ENCODE measurements at places on chromosomes 12 and 14.

- no peak overlapping the region for H3K27ac ChIP-seq
- no peak overlapping the region for H3K4me3 ChIP-seq
- H3K27me3 ChIP-seq = no peaks in the 10 kb centered on the region
- DNase-seq = no peak
- peaks cover 16% of the 10 kb centered on the region for H3K4me1 ChIP-seq
- no peaks in the 10 kb centered on the region for H3K36me3 ChIP-seq
Observed at GRCh38 chr14:96096639-96097610, 57.8 kb downstream of the C14orf132 start.

DNA sequence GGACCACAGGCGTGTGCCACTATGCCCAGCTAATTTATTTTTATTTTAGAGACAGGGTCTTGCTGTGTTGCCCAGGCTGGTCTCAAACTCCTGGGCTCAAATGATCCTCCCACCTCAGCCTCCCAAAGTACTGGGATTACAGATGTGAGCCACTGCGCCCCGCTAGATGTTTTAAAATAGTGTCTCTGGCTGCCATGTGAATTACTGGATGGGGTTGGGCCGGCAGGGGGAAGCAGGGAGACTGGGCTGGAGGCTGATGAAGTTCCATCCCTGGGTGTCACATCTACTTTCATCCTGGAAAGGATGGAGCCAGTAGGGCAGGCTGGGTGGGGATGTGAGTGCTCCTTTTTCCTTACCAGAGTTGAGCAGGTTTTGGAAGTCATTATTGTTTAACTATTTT is 46.1 kb downstream of the DNAH10 start:
- no peak overlapping the region for H3K27ac ChIP-seq
- DNase-seq = no peak
- no peak overlapping the region for H3K4me3 ChIP-seq

DNA sequence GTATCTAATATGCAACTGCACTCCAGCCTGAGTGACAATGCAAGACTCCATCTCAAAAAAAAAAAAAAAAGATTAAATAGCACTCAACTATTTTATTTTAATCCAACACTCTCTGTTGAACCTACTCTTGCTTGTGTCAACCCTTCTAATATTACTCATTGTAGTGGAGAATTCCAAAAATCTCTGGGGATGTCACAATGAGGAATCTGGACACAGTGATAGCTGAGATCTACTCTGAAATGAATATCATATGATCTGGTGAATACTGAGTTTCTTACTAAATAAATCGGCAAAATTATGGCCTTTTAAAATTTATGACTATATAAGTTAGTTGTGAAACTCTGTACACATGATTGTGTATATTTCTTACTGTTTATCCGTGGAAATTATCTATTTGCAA is 418.2 kb downstream of the BCAT1 start:
- DNase-seq = no peak
- no peak overlapping the region for H3K4me3 ChIP-seq
- H3K27me3 ChIP-seq = no peaks in the 10 kb centered on the region
- no peaks in the 10 kb centered on the region for H3K36me3 ChIP-seq
- no peak overlapping the region for H3K27ac ChIP-seq

GRCh38 chr12:131909752-131910219 is 15.4 kb downstream of the ULK1 start:
- H3K27ac ChIP-seq = no peak overlapping the region
- peaks cover 22% of the 10 kb centered on the region for H3K4me1 ChIP-seq
- peak; percentile 41 for DNase-seq
- no peak overlapping the region for H3K4me3 ChIP-seq

DNA sequence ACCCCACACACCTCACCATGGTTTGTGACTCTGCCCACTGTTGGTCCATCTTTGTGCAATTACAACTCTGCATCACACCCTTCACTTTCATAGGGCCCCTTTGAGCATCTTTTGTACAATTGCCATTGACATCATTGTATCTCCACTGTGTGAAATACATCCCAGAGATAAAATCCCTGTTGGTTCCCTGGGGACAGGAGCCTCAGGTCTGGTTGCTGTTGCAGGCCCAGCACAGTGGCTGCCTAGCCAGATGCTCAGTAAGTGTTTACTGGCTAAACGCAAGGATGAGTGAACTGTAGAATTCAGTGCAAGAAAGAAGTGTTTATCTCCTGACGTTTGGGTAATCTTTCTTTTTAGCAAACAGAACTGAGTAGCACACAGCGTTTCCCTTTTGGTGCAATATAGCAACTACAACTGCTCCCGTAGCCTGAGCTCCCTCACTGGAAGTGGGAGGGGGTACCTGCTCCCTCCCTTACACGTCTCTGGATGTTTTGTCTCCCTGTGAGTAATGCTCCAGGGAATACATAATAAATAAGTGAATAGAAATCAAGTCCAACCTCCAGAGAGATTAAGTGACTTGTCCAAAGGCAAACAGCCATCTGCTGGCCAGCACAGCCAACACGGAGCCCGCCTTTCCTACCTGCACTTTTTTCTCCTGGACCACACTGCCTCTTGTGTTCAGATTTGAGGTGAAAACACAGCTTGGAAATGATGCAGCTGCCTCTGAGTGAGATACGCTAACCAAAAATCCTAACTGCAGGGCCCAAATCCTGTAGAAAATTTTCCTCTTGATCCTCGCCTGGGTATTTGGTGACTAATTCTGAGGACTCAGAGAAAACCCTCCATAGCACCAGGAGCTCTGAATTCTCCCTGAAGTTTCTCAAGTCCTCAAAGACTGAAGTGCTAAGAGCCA is 27.4 kb downstream of the GALNT16 start:
- DNase-seq = no peak
- H3K36me3 ChIP-seq = no peaks in the 10 kb centered on the region
- no peaks in the 10 kb centered on the region for H3K4me1 ChIP-seq
- no peaks in the 10 kb centered on the region for H3K27me3 ChIP-seq
- no peak overlapping the region for H3K4me3 ChIP-seq
- H3K27ac ChIP-seq = no peak overlapping the region

DNA sequence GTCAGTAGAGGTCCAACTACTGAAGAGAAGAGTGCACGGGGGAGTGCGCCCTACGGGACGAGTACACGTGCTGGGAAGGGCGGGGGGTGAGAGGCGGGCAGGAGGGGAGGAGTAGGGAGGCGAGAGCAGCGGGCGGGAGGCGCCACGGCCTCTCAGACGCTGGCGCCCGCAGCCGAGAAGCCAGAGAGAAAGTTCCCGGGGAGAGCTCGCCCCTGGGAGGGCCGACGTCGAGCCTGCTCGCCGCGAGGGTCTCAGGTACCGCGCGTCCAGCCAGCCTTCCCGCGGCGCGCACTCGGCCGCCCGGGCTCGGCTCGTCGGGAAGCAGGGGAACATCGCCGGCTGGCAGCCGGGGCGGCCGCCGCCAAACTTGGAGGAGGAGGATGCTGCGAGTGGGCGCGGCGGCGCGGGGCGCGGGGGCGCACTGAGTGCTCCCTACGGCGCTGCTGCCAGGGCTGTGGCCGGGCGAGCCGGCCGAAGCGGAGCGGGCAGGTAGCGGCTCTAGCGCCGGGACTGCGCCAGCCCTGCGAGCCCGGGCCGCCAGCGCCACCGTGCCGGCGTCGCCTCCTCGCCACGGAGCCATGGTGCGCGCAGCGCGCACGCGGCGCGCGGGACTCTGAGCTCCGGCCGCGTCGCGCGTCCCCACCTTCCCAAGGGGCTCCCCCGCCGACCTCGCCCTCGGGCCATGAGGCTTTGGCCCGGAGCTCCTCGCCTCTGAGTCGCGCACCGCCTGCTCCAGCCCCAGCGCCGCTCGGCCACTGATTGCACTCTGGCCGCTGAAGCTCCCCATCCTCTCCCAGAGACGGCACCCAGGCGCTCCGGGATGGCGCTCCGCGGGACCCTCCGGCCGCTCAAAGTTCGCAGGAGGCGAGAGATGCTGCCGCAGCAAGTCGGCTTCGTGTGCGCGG is at the start of gene SLC24A4:
Gene SLC24A4 (plus strand): TSS at position 155 of the 905 bp plus-strand sequence. CDS start 666 bp downstream, at position 821.
- peaks cover 37% of the 10 kb centered on the region for H3K27me3 ChIP-seq
- no peak for DNase-seq
- no peaks in the 10 kb centered on the region for H3K4me1 ChIP-seq

DNA sequence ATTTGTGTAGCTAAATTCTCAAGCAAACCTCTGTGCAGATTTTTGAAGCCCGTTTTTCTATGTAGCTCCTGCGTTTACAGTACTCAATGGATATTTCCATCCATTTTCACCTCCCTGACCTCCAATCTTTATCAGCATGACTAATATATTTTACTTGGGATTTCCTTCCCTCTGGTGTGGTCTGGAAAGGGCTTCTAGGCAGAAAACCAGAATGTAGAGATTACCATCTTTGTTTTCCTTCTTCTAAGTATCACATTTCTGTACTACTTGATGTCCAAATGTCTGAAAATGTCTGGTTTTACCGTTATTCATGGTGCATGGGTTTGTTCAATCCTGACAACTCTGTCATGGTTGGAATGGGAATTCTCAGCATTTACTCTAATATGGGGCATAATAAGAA is 907.6 kb upstream of the FLRT2 start:
- H3K27ac ChIP-seq = no peak overlapping the region
- DNase-seq = no peak
- no peaks in the 10 kb centered on the region for H3K36me3 ChIP-seq
- no peaks in the 10 kb centered on the region for H3K4me1 ChIP-seq
- no peak overlapping the region for H3K4me3 ChIP-seq

All from SJSA1 (cell line).